Bronchus fibroblast of lung (primary cell): ENCODE measurements at places on chromosomes 5 and 9. TPM values are rescaled to one million over a fixed set of nuclear protein-coding genes. Genes with fewer than 3 reads are reported as not detected.

DMRTA1 gene
- 0.15 and 0.17 TPM in 2 replicates for total RNA-seq

PROB1 gene
- 1.2 and 1.5 TPM in 2 replicates for total RNA-seq

CD72 gene
- total RNA-seq: 0.50 and 1.0 TPM in 2 replicates

WDR38 gene
- not detected in 2 replicates for total RNA-seq

LHFPL2 gene
- total RNA-seq: 11.4 and 12.4 TPM in 2 replicates
